ENCODE measurements at places on chromosomes 7 and 10.

GRCh38 chr7:99366646-99367045, 7.9 kb upstream of the ARPC1B start:
- DNase-seq, result no peak

- DNase-seq, result no peak
Observed at GRCh38 chr7:78747592-78747991, 705.9 kb downstream of the MAGI2 start.

GRCh38 chr7:53657586-53657985, 622.2 kb downstream of the POM121L12 start:
- no peak for DNase-seq

- no peak for DNase-seq
Observed at GRCh38 chr10:30842185-30842584, 189.5 kb downstream of the ZNF438 start.

GRCh38 chr7:134767520-134768168, 11.8 kb upstream of the CALD1 start:
- no peak for DNase-seq

DNA sequence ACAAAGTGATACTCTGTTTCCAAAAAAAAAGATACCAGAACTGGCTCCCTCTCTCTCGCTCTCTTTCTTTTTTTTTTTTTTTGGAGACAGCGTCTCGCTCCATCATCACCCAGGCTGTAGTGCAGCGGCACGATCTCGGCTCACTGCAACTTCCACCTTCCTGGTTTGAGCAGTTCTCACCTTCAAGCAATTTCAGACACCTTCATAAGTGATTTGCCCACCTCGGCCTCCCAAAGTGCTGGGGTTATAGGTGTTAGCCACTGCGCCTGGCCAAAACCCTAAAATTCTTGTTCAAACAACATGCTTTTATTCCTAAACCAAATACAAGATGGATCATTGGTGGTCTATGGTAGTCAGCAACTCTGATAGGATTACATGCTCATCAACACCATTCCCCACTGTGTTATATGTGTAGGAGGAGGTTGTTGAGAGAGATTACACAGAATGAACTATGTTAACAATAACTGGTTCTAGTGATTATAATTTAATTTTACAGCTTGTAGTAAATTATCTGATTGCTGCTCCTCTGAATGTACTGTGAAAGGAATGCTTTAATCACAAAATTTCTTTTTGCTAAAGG, 15.5 kb downstream of the ACBD5 start:
- no peak for DNase-seq

GRCh38 chr7:1670894-1671593, 967 bp downstream of the ELFN1 start:
- no peak for DNase-seq

GRCh38 chr7:111261496-111261895, 170.6 kb downstream of the LRRN3 start:
- no peak for DNase-seq

DNA sequence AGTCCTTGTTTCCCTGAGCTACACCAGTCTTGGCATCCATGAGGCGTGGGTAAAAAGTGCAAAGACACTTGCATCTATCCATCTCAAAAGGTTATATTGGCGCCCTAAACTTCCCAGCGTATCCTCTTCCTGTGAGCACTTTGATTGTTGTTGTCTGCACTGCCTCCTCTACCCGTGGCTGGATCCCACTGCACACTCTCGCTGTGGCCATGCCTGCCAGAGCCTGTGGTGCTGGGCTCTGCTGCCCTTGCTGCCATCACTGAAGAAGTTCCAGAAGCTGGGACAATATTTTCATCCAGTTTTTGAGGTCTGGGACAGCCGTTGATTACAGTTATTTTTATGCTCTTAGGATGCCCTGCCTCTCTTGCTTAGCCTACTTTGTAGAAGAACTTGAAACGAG, 85.3 kb upstream of the PCGF5 start:
- no peak for DNase-seq

- no peak for DNase-seq
Observed at GRCh38 chr10:102712843-102713538, 1.2 kb downstream of the ARL3 start.

GRCh38 chr10:29970576-29970975, 88.8 kb downstream of the JCAD start:
- DNase-seq, result no peak

DNA sequence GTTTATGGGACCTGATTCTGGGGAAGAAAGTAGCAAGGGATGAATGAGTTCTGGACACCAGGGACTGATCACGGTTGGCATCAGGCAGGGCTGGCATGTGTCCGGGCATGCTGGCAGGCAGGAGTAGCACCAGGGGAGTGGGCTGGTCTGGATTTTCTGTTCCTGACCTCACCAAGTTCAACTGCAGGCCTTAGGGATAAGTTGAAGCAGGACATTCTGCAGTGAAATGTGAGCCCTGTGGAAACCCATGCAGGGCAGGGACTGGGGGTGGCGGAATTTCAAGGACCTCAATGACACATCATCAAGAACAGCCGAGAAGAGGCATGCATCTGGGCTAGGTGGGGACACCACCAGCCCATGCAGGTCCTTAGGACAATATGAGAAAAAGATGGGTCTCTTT, 80.2 kb upstream of the ADAM12 start:
- DNase-seq, result no peak

- no peak for DNase-seq
Observed at GRCh38 chr7:136348142-136348541, 371.0 kb upstream of the MTPN start.

DNA sequence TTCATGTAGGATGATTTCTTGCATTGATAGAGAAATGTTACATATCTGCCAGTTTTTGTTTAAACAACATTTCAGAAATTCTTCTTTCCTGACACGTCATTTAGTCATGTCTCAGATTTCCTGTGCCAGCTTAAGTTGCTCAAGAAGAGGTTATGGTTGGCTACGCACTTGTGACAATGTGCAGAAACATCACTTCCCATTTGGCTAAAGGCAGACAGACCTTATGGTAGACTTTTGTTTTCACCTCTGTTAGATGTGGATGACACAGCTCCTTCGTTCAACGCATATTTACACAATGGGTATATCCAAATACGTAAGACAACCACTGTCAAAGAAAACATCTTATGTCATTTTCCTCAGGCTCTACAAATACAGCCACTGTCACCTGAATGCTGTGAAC, 125.8 kb downstream of the DOCK4 start:
- DNase-seq, result no peak

DNA sequence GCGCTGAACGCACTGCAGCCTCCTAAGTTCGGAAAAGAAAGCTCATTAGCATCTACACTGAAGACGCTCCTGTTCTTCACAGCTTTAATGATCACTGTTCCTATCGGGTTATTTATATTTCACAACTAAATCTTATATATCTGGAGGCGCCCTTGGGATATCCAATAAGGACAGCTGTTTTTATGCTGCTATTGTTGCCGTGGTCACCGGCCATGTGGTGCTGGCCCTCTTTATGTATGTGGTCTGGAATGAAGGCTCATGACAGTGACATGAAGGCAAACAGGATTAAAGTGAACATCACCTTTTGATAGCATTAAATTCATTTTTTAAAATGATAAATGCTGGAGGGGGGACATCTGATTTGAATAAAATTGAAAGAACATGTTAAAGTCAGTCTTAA, 8.8 kb downstream of the BLVRA start:
- no peak for DNase-seq

- no peak for DNase-seq
Observed at GRCh38 chr10:16816830-16817124, 447 bp downstream of the RSU1 start.

- DNase-seq, result no peak
Observed at GRCh38 chr10:29554660-29555059, 80.1 kb downstream of the SVIL start.

GRCh38 chr10:125029584-125030242, 87.8 kb downstream of the ZRANB1 start:
- no peak for DNase-seq

GRCh38 chr7:4131063-4131462, 551.0 kb upstream of the FOXK1 start:
- no peak for DNase-seq

GRCh38 chr10:131849591-131850382, 51.0 kb upstream of the PPP2R2D start:
- no peak for DNase-seq

DNA sequence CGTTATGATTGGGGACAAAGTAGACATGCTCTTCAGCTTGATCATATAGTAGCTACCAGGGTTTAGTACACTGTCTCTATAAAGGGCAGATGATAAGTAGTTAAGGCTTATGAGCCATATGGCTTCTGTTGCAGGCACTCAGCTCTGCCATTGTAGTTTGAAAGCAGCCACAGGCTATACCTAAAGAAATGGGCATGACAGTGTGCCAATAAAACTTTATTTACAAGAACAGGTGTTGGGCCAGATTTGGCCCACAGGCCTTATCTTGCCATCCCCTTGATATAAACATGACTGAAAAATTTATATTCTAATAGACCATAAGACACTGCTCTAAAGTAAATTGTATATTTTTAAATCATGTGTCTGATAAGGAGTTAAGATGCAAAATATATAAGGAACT, 36.6 kb downstream of the GRK5 start:
- DNase-seq, result no peak

DNA sequence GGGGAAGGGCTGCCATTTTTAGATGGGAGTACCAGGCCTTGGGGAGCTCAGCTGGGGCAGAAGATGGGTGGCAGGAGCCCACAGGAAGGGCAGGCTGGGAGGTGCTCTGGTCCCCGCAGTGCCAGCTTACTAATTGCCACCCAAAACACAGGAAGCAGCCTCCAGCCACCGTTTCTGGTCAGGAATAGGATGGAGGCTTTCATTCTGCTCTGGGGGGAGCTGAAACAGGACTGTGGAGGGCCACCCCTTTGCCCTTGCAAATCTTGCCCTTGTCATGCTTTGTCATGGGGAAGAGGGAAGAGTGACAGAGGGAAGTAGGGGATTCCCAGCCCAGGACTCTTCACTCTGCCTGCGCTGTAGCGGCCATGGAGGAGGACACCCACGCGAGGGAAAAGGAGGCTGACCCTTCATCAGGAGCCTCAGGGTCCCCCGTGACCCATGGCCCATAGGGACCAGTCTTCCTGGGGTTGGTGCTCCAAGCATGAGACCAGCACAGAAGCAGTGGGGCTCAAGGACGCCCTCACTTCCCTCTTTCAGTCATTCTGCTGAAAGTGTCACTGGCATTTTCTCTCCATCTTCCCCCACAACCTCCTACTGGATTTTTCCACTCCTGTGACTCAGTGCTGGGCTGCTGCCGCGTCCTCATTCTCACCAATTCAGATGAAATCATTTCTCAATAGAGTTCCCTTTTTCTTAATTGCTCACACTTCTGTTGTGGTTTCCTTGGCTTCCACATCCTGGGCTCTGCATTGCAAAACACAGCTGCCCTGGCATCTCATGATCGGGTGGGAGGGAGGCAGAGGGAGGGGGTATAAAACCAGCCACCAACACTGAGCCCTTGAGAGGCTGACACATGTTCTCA, 61.9 kb downstream of the MKI67 start:
- DNase-seq, result no peak

GRCh38 chr10:63265683-63266235, 132.6 kb downstream of the NRBF2 start:
- no peak for DNase-seq

- no peak for DNase-seq
Observed at GRCh38 chr7:21508538-21508937, 34.3 kb upstream of the DNAH11 start.

GRCh38 chr10:101331956-101332355, 22.0 kb upstream of the BTRC start:
- DNase-seq, result no peak

- DNase-seq, result no peak
Observed at GRCh38 chr10:131591936-131592335, 280.4 kb upstream of the TCERG1L start.

- no peak for DNase-seq
Observed at GRCh38 chr10:124123156-124123555, 29.8 kb upstream of the CHST15 start.

- DNase-seq, result no peak
Observed at GRCh38 chr7:44572771-44573170, 937 bp downstream of the DDX56 start.

DNA sequence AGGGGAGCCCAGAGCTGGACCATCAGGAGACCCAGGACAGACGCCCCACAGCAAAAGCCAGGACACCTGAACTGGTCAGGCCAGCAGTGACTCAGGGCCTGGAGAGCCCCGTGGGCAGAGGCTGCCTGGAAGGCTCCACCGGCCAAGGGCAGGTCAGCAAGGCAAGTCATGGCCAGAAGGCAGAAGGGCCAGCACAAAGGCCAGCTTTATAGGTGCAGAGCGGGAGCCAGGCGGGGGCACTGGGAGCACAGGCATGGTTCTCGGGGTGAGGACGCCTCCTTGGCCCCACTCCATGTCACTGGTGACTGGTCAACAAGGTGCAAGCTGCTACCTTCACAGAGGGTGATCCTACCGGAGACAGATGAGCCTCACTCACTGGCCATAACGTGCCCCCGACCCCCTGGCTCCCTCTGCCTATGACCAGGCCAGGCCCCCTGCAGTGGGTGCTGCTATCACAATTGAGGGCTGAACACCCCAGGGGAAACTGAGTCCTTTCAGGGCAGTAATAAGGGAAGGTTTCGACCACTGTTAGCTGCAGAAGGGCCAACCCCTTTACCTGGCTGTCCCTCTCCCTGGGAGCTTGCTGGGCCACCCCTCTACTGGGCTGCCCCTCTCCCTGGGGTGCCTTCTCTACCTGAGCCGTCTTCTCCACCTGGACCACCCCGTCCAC, 317.4 kb downstream of the PTPRN2 start:
- no peak for DNase-seq

- DNase-seq, result no peak
Observed at GRCh38 chr10:93458821-93459257, 23.3 kb downstream of the MYOF start.

GRCh38 chr7:143410521-143411004, 1.9 kb upstream of the EPHA1 start:
- no peak for DNase-seq

- DNase-seq, result no peak
Observed at GRCh38 chr10:78579995-78580394, 488.8 kb upstream of the ZMIZ1 start.

- no peak for DNase-seq
Observed at GRCh38 chr7:135980665-135981180, 3.6 kb upstream of the MTPN start.

DNA sequence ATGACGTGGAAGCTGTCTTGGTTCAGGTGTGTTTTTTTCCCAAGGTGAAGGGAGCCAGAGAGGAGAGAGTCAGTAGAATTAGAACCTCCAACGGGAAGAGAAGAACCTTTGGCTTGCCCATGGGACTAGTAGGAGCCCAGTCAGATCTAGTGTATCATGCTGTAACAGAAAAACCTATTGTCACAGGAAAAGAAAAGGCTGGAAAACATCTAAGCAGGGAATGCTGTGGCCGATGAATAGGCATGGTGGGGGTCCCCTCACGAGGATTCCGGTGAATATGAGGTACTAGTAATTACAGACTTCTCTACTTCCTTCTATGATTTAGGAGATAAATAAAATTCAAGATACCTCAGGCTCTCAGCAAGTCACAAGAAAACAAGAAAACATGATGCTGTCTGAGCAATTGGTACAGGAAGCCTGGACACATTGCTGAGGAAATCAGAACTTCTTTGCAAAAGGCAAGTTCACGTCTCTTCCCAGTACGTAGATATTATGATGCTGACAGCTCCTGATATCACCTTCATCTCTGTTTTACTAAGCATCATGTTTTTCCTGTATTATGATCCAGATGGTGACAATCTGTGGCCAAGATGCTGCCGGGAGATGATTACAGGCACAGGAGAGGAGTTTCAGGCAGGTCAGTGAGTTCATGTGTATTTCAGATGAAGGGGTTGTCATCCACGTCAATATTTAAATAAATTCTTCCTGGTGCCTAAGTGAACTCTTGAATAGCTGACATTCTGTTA, 54.3 kb upstream of the NPY start:
- no peak for DNase-seq

GRCh38 chr7:68892236-68892635, 706.0 kb upstream of the AUTS2 start:
- no peak for DNase-seq

Data from SK-N-DZ (cell line).